Astrocyte (in vitro differentiated cells and primary cell): ENCODE measurements at places on chromosomes 1 and 21.

DNA sequence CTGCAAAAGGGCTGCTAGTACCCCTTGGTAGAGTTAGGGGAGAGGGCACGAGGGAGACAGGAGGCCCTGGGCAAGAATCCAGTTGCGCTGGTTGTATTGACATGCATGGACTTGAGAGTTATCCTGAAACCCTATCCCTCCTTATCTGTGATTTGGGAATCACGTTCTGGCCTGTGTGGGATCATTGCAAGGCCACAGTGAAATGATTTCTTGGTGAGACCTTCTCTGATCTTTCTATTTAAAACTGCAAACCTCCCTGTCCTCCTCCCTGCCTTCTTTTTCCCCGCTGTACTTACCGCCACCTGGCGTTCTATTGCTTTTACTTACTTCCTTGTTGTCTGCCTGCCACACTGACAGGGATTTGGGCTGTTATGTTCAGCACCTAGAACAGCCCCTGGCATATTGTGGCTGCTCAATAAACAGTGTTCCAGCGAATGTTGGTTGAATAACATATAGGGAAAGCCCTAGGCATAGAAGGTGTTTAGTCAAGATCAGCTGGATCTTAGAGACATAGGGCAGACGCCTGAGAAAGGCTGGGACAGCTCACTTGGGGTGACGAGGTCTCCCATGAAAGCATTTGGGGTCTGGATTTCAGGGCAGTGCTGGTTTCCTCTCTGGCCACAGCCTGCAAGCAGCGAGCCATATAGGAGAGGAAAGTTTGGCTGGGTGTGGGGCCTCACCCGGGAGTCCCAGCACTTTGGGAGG lies 25.6 kb downstream of the ALPL start:
- peak; percentile 38 for DNase-seq

DNA sequence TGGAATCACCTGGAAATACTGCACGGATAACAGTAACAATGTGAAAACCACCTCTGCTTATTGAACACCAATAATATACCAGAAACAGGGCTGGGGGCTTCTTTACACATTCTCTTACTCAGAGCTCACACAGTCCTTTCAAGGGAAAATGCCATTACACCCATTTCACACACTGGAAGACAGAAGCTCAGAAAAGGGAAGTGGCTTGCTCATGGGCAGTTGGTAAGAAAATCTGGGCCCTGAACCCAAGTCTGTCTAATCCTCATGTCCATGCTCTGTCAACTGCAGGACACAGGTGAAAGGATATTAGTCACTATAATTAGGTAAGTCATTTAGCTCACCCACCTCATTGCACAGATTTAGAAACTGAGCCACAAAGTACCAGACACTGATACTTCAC lies 18.6 kb downstream of the C8A start:
- DNase-seq = no peak

DNA sequence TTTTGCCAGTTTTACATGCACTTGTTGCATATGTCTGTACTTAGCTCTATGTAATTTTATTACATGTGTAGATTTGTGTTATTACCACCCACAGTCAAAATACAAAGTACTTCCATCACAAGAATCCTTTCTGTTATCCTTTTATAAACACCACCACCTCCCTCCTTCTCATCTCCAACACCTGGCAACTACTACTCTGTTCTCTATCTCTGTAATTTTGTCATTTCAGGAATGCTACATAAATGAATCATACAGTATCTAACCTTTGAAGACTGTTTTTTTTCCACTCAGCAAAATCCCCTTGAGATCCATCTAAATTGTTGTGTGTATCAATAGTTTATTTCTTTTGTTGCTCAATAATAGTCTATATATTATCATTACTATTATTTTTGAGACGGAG lies 64.5 kb upstream of the COP1 start:
- no peak for DNase-seq

- DNase-seq = no peak
These were observed 564.1 kb upstream of the PLXNA2 start for GRCh38 chr1:208808301-208808700.

DNA sequence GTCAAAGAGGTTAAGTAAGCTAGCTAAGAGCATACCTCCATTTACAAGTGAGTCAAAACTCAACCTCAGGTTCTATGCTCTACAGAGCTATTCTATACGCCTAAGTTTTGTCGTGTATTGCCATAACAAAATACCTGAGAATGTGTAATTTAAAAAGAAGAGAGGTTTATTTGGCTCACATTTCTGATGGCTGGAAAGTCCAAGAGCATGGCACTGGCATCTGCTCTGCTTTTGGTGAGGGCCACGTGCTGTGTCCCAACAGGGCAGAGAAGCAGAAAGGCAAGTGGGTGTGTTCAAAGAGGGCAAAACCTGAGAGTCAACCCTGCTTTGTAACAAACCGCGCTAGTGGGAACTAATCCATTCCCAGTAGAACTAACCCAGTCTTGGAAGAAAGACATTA lies 60.9 kb upstream of the POU2F1 start:
- no peak for DNase-seq

DNA sequence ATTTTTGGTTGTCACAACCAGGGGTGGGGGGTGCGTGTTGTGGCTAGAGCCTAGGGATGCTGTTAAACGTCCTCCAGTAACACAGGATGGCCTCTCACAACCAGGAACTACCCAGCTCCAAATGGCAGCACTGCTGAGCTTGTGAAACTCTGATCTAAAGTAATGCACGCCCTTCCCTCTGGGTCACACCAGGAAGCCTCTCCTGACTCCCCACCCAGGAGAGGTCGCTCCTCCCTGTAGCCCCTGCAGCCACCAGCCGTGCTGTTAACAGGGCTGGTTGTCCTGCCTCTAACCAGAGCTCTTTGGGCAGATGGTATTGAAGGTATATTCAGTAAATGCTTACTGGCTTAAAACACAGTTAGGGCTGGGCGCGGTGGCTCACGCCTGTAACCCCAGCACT lies 73.2 kb downstream of the NKAIN1 start:
- no peak for DNase-seq

DNA sequence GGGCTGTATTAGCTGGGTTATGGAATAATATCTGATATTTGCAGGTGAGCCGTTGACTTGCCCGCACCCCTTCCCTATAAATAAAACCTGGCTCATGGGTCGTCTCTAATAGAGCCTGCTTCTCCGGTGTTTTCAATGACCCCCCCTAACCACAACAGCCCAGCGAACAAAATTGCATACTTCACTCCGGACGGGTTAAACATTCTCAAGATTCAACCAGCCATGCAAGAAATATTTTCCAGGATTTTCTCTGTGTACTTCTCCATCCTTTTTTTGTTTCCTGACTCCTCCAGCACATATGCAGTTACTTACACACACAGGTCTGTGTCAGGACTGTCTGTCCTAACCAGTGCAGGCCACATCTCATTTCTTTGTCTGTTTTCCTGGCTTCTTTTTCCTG lies 267.7 kb downstream of the ZNF648 start:
- DNase-seq = no peak

GRCh38 chr1:22665752-22666151 lies 12.7 kb downstream of the C1QB start:
- peak; percentile 16 for DNase-seq

DNA sequence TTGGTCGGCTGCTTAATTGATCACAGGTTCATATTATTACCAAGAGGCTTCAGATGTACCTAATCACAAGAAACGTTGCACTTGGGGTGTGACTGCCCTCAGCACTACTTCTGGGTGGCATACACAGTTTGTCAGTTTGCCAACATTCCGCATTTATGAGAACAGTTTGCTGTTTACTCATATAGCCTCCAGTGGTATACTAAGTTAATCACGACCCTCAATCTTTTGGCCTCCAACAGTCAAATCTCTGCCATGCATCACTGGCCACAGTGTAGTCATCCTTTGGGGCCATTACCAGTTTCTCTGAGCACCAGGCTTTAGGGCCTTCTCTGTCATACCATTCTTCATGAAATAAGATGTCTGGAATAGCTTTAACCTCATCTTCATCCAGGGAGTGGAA lies 62.8 kb upstream of the BCL9 start:
- DNase-seq = no peak

DNA sequence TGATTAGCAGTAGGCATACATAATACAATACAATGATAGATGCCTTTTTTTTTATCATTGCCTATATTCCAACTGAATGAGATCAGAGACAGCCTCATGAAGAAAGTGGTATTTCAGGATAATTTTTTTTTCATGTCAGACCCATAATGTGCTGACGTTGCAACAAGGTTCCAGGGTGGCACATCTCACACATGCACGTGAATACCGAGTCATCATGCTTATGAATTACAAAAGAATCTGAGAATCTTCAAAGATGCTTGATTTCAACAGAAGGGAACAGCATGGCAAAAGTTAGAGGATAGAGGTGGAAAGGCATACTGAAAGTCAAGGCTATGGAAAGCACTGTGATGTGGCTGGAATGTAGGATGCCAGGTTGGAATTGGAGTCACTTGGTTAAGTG lies 5.0 kb upstream of the RNF11 start:
- no peak for DNase-seq

DNA sequence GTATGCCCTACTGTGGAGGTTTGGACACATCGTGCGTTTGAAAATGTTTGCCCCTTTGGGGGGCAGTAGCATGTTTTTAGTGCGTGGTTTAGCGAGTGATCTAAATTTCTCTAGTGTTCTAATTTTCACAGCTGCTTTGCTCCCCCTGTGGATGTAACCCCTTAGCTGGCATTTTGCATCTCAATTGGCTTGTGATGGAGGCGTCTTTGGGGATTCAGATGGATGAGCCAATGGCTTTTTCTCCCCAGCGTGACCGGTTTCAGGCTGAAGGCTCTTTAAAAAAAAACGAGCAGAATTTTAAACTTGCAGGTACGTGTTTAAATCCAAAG lies 836 bp downstream of the CDC7 start:
- peak; percentile 40 for DNase-seq

DNA sequence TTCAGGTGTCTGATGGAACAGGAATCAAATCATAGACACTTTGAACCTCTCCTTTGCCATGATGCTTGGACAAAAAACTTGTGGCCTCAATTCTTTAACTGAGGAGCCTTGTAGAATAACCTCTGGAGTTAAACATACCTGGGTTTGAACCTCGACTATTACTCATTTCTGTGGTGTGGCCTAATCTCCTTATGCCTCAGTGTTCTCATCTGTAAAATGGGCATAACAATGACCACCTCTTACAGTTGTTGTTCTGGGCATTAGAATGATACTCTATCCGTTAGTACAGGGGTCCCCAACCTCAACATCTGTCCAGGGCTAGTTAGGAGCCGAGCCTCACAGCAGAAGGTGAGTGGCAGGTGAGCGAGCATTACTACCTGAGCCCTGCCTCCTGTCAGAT lies 137.2 kb downstream of the ROR1 start:
- no peak for DNase-seq

- DNase-seq = no peak
These were observed 876 bp downstream of the RAB29 start for GRCh38 chr1:205774198-205775014.

GRCh38 chr1:59674595-59674994 lies 140.2 kb upstream of the HOOK1 start:
- DNase-seq = no peak

- DNase-seq = no peak
These were observed 241.0 kb downstream of the GPATCH2 start for GRCh38 chr1:217389895-217390294.

DNA sequence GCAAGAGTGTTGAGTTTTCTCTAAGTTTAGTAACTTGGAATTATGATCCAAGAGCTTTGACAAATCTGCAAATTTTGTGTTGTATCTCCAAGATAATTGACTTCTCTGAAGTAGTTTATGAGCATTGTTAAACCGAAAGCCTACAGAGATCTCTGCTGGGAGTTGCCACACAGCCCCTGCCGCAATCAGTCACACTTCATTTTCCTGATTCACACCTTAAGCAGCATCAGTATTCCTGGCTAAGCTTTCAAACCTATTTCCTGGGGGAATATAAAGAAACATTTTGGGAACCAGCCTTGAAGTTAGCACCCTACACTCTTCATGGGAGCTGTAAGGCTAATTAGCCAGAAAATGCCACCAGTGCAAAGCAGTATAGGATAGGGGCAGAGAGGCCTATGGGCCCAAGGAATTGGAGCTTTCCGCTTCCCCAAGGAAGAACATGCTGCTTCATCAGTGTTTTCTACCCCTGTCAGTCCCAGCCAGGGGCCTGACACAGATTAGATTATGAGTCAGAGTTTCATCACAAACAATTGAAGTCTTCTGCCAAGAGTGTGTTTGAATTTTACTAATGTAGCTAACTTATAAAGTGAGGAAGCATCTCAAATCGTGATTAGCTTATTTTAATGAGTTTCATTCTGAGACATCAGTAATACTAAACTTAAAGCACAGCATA lies 23.2 kb upstream of the CACYBP start:
- DNase-seq = peak; percentile 53

DNA sequence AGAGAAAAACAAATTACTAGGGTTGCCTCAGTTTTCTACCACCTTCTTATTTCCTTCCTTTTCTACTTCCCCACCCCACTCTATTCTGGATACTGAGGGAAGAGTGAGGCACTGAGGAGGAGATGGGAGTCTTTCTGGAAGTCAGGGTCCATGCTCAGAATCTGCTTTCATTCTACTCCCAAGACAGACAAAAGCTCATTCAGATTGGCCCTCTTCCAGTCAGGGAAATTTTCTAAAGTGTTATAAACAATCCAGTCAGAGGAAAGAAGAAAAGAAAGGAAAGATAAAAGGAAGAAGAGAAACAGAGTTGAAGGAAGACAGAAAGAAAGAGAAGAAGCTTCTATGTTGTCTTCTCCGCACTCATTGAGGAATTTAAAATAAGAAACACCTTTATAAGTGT lies 228.6 kb downstream of the COP1 start:
- peak; percentile 27 for DNase-seq

- no peak for DNase-seq
These were observed 34.6 kb upstream of the DOCK7 start for GRCh38 chr1:62722796-62723195.

GRCh38 chr1:115829947-115830346 lies 11.0 kb downstream of the NHLH2 start:
- no peak for DNase-seq

DNA sequence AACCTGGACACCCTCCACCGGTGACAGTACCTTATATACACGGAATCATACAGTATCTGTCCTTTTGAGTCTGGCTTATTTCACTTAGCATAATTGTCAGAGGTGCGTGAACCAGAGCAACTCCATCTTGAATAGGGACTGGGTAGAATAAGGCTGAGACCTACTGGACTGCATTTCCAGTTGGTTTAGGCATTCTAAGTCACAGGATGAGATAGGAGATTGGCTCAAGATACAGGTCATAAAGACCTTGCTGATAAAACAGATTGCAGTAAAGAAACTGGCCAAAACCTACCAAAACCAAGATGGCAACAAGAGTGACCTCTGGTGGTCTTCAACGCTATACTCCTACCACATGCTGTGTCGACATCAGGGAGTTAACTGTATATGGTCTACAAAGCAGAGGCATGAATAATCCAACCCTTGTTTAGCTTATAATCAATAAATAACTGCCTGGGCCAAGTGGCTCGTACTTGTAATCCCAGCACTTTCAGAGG lies 1.4 kb upstream of the FDPS start:
- DNase-seq = no peak

- DNase-seq = no peak
These were observed 83.6 kb upstream of the RGS1 start for GRCh38 chr1:192491804-192492554.

- no peak for DNase-seq
These were observed 16.1 kb downstream of the RBM15 start for GRCh38 chr1:110355321-110355720.
